ENCODE measurements at places on chromosomes 6 and 20.

- no peak for DNase-seq
Measured at GRCh38 chr6:140101818-140102217, 727.4 kb upstream of the CITED2 start.

- DNase-seq = no peak
Measured at GRCh38 chr6:99607416-99608036, 893 bp downstream of the PRDM13 start.

DNA sequence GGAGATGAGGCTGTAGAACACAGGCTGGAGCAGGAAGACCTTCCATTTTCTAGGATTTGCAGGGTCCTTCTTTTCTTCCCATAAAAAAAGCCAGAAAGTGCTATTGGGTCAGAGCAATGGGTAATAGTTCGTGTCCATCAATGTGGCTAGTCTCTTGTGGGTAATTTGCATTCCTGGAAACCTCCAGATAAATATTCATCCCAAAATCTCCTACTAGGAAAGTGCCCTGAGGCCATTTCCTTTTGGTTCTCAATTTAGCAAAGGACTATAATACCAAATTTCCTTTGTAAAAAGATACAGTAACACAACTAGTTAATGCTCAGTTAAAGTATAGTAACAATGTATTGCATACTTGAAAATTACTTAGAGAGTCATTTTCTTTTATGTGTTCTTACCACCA lies 138.1 kb upstream of the TAB2 start:
- DNase-seq = no peak

DNA sequence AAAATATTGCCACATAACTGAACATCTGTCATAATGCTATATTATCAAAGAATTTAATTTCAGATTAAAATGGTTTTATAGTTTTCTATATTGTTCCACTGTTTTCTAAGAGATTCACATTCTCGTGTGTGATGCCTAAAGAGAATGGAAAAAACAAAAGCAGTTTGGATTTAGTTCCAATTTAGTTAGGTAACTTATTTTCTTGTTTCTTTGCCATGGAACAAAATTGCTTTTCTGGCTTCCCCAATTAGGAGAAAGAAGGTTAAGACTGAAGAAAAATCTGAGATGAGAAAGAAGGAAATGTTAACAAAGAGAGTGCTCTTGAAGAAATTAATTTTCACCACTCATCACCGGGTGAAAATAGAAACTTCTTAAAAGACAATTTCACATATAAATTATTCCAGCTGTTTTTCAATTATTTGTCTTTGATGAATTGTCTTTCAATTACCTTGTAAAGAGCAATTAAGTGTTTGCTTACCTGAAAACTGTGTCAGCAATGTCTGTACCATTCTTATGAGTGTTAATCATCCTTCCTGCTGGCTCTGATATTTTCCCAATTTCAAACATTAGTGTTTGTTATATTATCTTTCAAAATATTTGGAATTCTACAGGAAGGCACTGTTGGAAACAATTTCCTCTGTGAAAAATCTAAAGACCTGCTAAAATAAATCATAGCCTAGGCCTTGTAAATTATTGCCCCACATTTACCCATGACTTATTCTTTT lies 19.5 kb downstream of the PHACTR2 start:
- DNase-seq = no peak

- no peak for DNase-seq
Measured at GRCh38 chr6:136822046-136822375, 381 bp upstream of the PEX7 start.

GRCh38 chr6:31530659-31531058 lies 1.9 kb downstream of the MCCD1 start:
- DNase-seq = no peak

- no peak for DNase-seq
Measured at GRCh38 chr6:37243816-37244370, 13.7 kb upstream of the TBC1D22B start.
